AML-193 (cell line): ENCODE measurements at places on chromosomes 16 and 17.

- DNase-seq: peak; percentile 64
Measured at GRCh38 chr17:42531455-42532354, 4.3 kb upstream of the NAGLU start.

GRCh38 chr17:9414471-9414870, 161.1 kb downstream of the STX8 start:
- DNase-seq: no peak

GRCh38 chr16:17409894-17410293, 60.9 kb downstream of the XYLT1 start:
- no peak for DNase-seq

DNA sequence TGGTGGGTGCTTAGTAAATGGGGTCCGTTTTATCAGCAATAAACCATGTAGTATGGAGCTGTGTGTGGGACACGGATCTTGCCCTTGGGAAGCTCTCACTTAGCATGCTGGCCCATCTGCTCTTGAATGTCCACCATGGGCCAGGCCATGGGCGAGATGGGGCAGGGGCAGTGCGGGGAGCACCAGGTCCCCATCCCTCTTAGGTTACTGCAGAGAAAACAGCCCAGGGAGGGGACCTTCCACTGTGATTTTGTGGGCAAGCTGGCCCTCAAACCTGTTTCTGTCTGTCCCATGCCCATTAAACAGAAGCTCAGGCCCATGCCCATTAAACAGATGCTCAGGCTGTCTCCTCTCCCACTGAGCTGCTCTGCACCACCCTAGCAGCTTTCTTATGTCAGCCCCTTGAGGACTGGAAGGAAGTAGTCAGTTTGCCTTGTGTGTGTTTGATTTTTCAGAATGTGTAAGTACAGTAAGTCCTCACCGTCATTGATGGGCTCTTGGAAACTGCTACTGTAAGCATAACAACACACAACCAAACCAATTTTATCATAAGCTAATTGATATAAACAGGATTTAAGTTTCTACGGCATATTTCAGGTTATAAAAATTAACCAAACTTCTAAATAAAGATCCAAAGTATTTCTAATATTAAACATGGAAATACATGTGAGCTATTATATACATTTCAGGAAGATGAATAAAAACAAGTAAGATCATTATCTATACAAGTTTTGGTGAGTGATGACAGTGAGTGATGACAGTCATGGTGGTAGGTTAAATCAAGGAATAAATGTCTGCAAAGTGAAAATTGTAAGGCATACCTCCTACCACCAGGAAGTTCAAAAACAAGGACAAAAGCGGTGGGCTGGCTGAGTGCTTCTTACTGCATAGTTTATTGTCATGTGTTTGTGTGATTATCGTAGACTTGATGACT, 11.5 kb downstream of the MPRIP start:
- no peak for DNase-seq

DNA sequence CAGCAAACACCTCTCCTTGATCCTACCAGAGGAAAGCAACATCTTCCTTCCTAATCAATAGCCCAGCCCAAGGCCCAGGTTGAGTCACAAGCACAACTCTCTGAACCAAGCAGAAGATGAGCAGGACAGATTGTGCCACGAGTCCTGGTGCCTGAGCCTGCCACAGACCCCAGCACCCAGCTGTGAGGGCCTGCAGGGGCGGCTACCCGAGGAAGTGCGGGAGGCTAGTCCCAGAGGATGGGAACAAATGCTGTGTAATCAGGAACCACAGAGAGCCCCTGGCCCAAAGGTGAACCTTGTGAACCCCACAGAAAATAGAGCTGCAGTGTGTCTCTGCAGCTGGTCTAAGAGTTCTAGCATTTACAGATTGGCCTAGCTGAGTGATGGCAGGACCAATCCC, 126.8 kb upstream of the HSBP1 start:
- DNase-seq: no peak

GRCh38 chr17:45003877-45004276, 35.8 kb upstream of the C1QL1 start:
- no peak for DNase-seq

DNA sequence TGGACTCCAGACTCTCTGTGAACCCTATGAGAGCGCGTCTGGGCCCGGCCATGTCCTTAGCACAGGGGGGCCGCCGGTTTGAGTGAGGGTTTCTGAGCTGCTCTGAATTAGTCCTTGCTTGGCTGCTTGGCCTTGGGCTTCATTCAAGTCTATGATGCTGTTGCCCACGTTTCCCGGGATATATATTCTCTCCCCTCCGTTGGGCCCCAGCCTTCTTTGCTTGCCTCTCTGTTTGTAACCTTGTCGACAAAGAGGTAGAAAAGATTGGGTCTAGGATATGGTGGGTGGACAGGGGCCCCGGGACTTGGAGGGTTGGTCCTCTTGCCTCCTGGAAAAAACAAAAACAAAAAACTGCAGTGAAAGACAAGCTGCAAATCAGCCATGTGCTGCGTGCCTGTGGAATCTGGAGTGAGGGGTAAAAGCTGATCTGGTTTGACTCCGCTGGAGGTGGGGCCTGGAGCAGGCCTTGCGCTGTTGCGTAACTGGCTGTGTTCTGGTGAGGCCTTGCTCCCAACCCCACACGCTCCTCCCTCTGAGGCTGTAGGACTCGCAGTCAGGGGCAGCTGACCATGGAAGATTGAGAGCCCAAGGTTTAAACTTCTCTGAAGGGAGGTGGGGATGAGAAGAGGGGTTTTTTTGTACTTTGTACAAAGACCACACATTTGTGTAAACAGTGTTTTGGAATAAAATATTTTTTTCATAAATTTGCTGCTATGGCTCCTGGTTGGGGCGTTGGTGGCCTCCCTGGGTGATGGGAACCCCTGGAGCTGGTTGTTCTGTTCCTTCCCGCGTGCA, 23.1 kb downstream of the STAT5A start:
- DNase-seq: peak; percentile 91

DNA sequence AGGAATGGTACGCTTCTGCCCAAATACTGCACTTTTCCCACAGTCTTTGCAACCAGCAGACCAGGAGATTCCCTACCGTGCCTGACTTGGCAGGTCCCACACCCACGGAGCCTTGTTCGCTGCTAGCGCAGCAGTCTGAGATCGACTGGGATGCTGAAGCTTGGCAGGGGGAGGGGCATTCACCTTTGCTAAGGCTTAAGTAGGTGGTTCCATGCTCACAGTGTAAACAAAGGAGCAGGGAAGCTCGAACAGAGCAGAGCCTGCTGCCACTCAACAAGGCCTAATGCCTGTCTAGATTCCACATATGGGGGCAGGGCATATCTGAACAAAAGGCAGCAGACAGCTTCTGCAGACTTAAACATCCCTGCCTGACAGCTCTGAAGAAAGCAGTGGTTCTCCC, 107.2 kb upstream of the TMEM97 start:
- no peak for DNase-seq

DNA sequence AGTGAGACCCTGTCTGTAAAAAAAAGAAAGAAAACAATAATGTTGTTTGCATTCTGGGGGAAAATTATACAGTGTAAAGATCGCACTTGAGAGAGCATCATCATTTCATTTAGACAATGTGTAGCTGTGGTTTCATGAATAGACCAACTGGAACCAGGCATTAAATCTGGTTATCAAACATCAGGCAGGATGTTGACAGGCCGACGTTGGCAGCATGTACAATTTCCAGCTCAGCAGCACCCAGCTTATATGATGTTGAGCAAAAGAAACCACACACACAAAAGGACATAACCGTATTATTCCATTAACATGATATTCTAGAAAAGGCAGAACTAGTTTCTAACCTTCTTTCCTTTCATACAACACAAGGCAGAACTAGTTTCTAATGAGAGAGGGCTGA, 5.8 kb downstream of the MARVELD3 start:
- no peak for DNase-seq

GRCh38 chr17:77217566-77217965, 76.8 kb downstream of the SEC14L1 start:
- no peak for DNase-seq

GRCh38 chr16:84144209-84144858, 643 bp downstream of the HSDL1 start:
- DNase-seq: peak; percentile 5

DNA sequence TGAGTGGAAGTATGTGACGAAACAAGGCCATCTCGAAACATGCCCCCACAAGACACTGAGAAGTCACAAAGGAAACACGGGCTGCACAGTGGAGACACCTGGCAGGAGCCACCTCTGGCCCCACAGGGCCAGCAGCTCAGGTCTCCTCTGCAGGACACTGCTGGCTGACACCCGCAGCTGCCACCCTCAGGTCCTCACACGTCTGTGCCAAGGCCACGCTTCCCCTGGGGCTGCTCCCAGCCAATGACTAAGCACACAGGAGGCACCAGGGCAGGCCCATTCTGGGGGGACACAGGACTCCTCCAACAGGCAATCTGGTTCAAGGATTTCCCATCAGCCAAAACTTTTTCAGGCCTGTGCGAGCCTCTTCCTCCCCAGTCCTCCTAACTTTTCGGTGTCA, 36.4 kb downstream of the MBTPS1 start:
- no peak for DNase-seq

- DNase-seq: no peak
Measured at GRCh38 chr17:57518587-57519581, 226.2 kb downstream of the CCDC182 start.

GRCh38 chr17:48624544-48625494, 1.3 kb downstream of the HOXB9 start:
- no peak for DNase-seq

DNA sequence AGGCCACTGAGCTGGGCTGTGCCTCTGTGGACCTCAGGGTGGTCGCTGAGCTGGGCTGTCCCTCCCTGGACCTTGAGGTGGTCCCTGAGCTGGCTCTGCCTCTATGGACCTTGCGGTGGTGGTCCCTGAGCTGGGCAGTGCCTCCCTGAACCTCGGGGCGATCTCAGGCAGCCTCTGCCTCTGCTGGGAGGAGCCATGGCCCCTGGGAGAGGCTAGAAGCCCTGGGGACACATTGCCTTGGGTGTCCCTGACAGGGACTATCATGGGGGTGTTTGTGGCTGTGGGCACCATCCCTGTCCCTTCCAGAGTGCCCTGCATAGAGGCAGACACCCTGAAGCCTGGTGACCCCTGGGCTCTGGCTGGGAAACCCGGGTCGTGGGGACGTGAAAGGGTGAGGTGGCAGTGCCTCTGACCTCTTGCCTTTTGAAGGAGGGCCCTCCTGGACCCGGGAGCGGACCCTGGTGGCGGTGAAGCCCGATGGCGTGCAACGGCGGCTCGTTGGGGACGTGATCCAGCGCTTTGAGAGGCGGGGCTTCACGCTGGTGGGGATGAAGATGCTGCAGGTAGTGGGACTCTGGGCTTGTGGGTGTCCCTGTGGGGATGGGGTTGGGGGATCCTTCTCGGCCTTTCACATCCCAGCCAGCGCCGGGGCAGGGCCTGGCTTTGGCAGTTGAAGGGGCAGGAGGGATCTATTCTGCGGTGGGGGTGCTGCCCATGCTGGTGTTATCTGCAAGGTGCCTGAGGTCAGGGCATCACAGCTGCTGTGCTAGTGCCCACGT, 1.8 kb downstream of the NME4 start:
- no peak for DNase-seq

DNA sequence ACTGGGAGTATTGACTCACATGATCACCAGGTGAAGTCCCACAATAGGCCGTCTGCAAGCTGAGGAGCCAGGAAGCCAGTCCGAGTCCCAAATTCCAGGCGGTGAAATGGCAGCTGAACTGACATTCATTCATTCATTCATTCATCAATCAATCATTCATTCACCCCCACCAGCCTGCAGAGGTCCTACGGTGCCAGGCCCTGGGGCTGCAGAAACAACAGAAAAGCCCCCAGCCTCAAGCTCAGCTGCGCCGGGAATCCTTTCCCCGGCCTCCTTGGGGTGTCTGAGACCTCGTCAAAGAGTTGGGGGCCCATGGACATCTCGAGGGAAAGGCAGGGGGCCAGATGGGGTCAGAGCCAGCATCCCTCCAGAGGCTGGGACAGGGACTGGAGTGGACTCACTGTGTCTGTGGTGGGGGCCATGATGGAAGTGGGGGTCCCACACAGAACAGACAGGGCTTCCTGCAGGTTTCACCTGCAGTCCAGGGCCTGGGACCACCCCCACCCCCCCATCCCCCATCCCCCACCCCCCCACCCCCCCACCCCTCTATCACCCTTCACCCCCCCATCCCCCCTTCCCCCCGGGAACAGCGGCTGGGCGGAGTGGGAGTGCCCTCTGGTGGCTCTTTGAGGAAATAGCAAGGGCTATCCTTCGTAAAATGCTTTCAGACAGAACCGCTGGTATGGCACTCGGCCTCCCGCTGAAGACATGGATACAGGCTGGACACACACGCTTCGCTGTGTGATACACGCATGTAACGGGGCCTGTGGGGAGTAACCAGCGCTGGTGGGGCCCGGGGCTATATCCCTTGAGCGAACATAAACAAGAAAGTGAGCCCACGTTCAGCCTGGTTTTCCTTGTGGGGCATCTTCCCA, 8.5 kb upstream of the ZC3H18 start:
- peak; percentile 5 for DNase-seq

DNA sequence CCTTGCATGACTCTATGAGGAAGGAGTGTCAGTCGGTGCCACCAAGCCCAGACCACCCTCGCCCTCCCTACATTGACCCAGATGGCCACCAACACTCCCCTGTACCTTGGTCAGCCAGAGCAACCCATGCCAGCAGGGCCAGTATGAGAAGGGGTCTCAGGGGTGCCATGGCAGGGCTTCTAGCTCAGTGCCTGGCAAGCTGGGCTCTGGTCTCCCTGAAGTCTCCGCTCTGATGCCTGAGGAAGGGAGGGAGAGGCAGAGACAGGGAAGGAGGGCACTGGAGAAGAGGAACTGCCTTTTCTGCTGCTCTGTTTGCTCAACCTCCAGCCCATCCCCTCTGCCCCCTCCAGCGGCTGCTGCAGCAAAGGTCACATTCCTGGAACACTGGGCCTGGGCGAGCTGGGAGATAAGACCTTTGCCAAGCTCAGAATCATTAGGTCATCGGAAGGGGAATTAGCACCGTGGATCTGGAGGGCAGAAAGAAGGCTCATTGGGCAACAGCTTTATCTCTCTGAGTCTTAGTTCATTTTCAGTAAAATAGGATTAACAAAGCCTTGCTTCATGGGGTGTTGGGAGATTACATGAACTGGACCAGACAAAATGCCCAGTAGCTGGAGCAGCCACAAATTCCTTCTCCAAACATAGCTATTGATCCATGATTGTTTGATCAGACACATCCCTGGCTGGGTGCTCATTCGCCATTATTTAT, at the start of gene VTN:
Gene VTN (minus strand): TSS at position 273 of the 709 bp plus-strand sequence. CDS start 104 bp downstream, at position 169.
- DNase-seq: peak; percentile 33

- no peak for DNase-seq
Measured at GRCh38 chr16:29809850-29810698, 1.9 kb upstream of the PRRT2 start.

DNA sequence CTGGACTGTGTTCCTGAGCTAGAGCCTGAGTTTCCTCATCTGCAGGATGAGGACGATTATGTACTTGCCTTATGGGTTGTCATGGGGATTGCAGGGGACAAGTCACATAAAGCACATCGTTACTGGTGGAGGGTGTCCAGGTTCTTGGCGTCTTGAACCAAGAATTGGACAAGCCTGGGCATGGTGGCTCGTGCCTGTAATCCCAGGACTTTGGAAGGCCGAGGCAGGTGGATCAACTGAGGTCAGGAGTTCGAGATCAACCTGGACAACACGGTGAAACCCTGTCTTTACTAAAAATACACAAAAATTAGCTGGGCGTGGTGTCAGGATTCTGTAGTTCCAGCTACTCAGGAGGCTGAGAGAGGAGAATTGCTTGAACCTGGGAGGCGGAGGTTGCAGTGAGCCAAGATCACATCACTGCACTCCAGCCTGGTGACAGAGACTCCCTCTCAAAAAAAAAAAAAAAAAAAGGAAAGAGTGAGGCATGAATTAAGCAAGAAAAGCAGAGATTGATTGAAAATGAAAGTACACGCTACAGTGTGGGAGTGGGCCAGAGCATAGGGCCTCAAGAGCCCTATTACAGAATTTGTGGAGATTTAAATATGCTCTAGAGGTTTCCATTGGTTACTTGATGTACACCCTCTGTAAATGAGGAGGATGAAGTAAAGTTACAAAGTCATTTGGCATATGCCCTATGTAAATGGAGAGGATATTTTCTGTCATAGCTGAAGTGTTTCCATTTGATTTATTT, 30.7 kb downstream of the ADGRG5 start:
- no peak for DNase-seq
